Stimulated activated effector memory CD8-positive, alpha-beta T cell treated with anti-CD3 and anti-CD28 coated beads, Interleukin-12 subunit alpha, Interleukin-12 subunit beta, amount 100 ng/mL, for 72 hours (primary cell): ENCODE measurements at places on chromosomes 4 and X.

DNA sequence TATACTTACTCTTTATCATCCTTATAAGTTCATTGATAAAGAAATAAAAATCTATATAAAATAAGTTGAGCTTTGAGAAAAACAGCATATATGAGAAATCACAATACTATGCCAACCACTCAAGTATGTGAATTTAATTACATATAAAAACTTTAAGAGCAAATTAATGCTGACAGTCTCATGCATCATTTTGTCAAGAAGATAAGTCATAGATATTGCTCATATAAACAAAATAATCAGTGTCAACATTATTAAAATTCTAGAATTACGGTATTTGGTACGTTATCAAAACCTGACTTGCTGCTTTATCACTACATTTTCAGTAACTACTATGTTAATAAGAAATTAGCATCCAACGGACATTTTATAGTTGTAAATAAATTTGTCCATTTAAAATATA, 111.2 kb downstream of the FBXO8 start:
- DNase-seq: no peak

- DNase-seq: no peak
These were observed 186.5 kb downstream of the BANK1 start for GRCh38 chr4:101977076-101977475.

DNA sequence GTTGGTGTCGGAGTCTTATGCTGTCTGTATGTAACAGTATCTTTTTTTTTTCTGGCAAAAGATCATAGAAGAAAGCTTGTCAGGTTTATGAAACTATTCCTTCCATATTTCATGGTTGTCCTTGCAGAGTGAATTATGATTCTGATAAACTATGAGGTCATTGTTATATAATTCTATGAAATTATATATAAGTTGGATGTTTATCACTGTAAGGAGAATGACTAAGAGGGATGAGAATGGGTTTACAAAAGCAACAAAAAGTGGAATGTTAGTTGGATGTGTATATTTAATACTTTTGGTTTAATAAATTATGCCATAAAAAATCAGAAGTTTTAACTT, 43.1 kb downstream of the RAPGEF2 start:
- no peak for DNase-seq

GRCh38 chr4:107951551-107951950, 20.2 kb downstream of the CYP2U1 start:
- DNase-seq: no peak
